ENCODE measurements at places on chromosomes 16 and 17.
A peak's percentile ranks its signal among the peaks of the same experiment; 100 is the strongest.

DNA sequence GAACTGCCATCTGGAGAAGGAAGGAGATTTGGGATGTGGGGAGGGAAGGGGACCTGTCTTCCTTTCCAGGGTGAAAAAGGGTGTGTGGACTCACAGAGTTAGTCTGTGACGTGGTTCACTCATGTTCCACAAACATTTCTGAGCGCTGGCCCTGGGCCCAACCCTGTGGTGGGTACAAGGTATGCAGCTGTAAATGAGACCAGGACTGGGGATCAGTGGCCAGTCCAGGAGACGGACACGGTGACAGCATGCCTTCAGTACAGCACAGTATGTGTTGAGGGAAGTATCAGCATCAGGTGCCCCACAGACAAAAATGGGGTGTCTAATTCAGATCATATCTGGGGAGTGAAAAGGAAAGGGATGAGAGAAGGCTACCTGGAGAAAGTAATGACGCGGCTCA, 5.5 kb upstream of the EPX start:
- DNase-seq = no peak

GRCh38 chr16:88584676-88585075, 14.5 kb downstream of the ZC3H18 start:
- no peak for DNase-seq

- no peak for DNase-seq
Observed at GRCh38 chr17:53736516-53737240, 86.0 kb upstream of the KIF2B start.

DNA sequence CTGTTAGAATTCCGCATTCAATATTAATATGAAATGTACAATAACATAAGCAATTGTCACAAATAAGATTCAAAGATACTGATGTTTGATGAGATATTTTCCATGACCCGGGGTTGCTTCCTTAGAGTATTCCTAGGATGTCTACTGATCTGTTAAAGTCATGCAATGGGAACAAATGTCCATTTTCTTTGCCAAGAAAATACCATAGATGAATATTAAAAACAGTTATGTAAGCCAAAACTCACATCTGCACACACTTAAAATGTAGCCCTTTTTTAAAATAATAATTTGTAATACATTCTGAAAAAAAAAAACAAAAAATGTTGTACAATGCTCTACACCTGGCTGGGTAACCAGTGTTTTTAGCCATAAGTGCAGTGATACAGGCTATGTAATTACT, 259.4 kb upstream of the AXIN2 start:
- no peak for DNase-seq

- peak; percentile 33 for DNase-seq
Observed at GRCh38 chr16:23694644-23695373, 16.1 kb downstream of the PLK1 start.

GRCh38 chr17:29145289-29146073, 34.7 kb downstream of the MYO18A start:
- peak; percentile 77 for DNase-seq

GRCh38 chr17:64520359-64520758, 13.6 kb downstream of the CEP95 start:
- DNase-seq = no peak

DNA sequence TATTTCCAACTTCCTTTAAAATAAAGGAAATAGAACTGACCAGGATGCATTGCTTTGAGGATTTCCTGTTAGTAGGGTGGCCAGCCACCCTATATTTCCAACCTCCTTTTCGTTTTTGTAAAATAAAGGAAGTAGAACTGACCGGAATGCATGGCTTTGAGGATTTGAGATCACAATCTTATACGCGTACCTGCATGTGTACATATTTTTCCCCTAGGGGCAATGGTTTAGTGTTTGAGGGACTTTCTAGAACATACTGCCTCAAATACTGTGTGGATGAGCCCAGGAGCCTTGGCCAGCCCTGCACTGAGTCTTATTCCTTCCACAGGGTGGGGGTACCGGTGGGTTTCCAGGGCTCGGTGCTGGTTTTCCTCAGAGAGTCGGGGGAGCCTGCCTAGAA, 25.6 kb downstream of the MAPK8IP3 start:
- DNase-seq = no peak

DNA sequence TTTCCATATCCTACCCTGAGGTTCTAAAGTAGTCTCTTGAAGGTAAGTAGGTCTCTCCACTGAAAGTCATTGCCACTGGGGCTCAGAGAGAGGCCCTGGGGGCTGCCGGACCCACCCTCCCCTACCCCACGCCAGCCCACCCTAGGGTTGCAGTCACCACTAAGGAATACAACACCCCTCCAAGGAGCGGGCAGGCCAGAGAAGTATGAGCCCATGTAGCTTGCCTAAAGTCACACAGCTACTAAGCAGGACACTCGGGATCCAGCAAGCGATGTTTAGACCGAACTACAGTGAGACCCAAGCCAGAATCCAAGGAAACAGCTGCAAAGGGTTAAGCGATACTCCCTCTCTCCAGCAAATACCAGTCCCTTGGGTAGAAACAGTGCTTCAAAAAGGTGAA, 27.0 kb downstream of the C16orf78 start:
- DNase-seq = no peak

DNA sequence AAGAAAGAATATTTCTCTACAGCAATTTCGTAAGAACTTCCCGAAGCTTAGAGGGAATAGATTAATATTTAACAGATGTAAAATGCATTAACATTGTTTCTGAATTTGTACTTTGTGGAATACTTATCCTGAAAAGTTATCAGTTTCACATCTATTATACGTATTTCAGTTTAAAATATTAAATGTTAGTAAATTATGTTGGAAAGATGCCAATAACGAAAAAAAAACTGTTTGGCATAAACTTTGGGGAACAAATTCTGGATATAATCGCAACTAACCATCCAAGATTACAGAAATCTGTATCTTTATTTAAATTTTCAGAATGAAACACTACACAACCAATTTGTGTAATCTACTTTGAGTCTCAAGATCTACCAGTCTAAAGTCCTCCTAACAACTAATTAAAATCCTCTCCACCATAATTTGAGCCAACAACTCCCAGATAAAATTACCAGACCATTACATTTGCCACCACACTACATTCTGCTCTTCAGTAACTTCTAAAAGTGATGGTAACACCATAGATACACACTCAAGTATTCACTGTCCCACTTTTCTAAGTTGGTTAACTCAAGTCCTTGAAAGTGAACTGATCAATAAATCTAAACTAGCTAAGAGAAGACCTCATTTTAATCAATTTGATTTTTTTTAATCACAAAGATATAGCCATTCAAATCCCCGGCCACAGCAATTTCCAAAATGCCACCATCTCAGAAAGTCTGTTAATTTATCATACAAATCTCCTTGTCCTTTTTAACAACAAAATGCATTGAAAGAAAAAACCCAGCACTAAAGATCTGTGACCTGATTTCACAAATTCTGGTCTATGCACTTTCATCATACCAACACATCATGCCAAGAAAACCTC, 2.0 kb downstream of the SIAH1 start:
- no peak for DNase-seq

- no peak for DNase-seq
Observed at GRCh38 chr17:50902372-50903353, 36.5 kb upstream of the TOB1 start.

DNA sequence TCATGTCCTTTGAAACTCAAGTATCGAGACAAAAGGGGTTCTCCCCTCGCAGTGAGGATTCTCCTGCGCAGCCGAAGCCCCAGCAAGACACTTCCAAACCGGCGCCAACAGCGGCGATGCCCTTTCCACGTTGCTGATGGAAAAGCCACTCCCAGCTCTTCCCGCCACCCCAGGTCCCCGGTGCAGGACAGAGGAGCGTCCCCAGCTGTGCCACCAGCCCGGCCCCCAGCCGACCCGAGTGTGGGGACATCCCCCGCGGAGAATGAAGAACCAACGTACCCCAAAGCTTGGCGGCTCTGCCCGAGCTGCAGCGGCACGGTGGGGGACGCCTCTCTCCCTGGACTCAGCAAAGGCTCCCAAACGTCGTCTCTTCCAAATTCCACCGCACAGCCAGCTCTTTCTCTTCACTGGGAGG, 573 bp downstream of the CHST6 start:
- DNase-seq = no peak

DNA sequence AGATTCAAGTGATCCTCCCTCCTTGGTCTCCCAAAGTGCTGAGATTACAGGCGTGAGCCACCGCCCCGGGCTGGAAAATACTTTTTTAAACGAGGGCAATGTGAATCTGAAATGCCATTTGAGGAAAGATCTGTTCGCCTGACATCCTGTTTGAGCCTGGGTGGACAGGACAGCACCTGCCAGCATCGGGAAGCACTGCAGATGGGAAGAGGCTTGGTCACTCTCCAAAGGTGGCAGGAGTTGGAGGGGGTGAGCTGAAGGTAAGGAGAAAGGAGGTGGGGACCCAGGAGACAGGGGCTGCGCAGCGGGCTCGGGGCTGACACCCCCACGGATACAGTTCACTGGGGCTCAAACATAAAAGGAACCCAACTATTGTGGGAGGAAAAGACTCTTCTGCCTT, 3.9 kb upstream of the BIRC5 start:
- no peak for DNase-seq

DNA sequence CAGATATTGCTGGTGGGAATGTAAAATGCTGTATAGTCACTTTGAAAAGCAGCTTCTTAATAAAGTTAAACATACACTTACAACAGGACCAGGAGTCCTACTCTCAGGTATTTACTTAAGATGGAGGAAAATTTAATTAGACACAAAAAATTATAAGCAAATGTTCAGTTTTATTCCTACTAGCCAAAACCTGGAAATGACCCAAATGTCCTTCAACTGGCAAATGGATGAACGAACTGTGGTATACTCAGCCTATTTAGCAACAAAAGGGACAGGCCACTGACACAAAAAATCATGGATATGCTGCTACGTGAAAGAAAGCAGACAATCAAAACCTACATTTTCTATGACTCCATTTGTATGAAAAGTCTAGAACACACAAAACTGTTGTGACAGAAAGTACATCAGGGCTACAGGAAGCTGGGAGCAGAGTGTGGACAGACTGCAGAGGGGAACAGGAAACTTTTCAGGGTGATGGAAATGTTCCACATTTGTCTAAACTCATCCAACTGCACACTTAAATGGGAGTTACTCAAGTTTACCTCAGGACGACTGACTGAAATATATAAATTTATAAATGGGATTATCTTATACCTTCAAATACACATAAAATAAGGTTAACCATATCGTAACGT, 49.3 kb upstream of the MNT start:
- DNase-seq = no peak

- DNase-seq = peak; percentile 87
Observed at GRCh38 chr17:549177-550040, 165.2 kb downstream of the VPS53 start.

All from fibroblast of lung (primary cell).